ENCODE measurements at places on chromosomes 12 and 14. TPM values are rescaled to one million over a fixed set of nuclear protein-coding genes. Genes with fewer than 3 reads are reported as not detected.

GRCh38 chr12:56337753-56338251 is 882 bp upstream of the IL23A start:
- no peak for DNase-seq

- no peak for DNase-seq
Observed at GRCh38 chr12:32265951-32266350, 133.4 kb upstream of the FGD4 start.

- DNase-seq = peak; percentile 80
Observed at GRCh38 chr14:22386924-22387775, 201.9 kb downstream of the DAD1 start.

DNA sequence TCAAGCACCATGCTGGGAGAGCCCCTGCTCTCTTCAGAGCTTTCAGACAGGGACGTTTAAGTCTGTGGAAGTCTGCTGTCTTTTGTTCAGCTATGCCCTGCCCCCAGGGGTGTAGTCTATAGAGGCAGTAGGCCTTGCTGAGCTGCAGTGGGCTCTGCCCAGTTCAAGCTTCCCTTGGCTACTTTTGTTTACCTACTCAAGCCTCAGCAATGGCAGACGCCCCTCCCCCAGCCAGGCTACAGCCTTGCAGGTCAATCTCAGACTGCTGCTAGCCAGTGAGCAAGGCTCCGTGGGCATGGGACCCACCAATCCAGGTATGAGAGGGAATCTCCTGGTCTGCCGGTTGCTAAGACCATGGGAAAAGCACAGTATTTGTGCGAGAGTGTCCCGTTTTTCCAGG is 37.4 kb upstream of the C12orf71 start:
- no peak for DNase-seq

- DNase-seq = no peak
Observed at GRCh38 chr14:69231486-69231885, 28.5 kb upstream of the GALNT16 start.

- DNase-seq = no peak
Observed at GRCh38 chr14:104546591-104547309, 32.8 kb upstream of the C14orf180 start.

DNA sequence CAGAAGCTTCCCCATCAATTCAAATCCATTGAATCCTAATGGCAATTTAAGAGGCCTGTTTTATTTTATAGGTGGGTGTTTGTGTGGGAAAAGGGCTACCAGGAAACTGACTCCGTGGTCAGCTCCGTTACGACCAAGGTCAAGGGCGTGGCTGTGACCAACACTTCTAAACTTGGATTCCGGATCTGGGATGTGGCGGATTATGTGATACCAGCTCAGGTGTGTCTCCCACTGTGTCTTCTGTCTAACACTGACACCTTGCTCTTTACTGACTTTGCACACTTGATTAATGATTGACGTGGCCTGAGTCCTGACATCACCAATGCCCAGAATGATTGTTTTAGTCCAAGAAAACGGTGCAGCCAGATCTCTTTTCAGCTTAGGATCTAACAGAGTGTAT is 7.1 kb downstream of the P2RX4 start:
- no peak for DNase-seq

DNA sequence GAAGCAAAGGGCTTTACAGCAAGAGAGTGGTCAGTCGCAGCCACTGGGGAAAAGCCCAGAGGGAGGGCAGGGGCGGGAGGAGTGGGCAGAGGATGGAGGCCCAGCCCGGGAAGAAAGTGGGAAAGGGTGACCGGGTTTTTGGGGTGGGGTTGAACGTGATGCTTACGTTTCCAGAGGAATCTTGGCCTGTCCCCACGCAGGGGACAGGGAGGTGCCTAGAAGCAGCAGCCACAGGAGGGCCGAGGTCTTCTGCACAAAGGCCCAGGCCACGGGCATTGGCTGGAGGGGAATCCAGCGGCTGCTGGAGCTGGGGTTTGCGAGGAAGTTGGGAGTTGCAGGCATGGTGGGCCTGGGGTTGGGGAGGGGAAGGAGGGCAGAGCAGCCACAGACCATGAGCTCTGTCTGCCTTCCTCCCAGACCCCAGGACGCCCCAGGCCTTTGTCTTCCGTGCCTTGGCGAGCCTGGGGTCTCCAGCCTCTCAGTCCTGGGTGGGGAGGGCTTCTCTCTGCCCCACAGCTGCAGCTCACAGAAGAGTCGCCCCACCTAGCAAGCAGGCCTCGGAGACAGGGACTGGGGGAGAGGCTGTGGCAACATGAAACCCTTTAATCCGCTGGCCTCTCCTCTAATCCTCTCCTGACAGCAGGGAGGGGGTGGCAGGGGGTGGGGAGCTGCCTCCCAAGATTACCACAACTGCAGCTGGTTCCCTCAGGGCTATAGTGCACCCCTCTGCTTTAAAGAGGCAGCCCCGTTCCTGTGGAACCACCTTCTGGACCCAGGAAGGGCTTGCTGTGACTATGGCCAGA is at the start of gene CACNA2D4:
CACNA2D4 (minus strand) TSS at position 572 of the 803 bp plus-strand sequence; CDS start at position 393, 179 bp downstream.
- no peak for DNase-seq

DNA sequence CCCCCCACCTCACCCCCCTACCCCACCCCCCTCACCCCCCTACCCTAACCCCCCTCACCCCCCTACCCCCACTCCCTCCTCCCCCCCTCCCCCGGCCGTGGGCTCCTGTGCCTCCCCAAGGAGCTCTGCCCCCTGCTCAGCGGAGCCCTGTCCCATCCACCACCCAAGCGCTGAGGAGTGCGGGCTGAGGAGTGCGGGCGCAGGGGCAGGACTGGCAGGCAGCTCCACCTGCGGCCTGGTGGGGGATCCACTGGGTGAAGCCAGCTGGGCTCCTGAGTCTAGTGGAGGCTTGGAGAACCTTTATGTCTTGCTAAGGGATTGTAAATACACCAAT is 2.3 kb upstream of the JPH4 start:
- no peak for DNase-seq

DNA sequence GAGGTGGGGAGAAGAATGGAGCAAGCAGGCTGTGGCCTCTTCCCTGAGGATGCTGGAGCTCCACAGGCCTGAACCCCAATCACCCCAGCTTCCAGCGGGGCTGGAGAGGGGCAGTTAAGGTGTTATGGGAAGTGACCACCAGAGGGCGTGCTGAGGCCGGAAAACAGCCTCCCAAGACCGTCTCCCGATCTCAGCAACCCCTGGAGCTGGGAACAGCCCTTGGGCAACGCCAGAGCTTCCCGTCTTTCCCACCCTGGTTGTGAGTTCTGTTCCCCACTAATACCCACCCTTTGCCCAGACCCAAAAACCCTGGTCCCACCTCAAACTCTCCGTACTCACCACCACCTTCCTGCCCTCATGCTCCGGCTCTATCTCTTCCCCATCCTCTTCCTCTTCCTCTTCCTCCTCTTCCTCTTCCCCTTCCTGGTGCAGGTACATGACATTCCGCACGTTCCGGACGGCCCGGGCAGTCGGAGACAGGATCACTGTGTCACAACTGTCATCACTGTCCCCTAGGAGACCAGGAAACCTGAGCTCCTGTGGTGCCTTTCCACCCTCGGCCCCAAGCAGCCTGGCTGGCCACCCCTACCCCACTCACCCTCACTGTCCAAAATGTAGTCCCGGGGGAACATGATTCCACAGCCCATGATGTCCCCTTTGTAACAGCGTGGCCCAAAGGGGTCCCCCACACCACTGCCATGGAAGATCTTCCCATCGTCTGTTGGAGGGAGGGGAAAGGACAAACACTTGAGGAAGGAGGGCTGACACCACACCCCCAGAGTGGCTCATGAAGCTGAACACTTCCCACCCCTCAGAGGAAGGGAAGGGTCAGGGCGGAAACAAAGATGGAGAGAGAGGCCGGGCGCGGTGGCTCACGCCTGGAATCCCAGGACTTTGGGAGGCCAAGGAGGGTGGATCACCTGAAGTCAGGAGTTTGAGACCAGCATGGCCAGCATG is 12.9 kb downstream of the SPRYD3 start:
- peak; percentile 76 for DNase-seq

GRCh38 chr12:96769400-96769799 is 137.7 kb upstream of the NEDD1 start:
- no peak for DNase-seq

- DNase-seq = no peak
Observed at GRCh38 chr12:69840727-69841126, 15.7 kb downstream of the MYRFL start.

DNA sequence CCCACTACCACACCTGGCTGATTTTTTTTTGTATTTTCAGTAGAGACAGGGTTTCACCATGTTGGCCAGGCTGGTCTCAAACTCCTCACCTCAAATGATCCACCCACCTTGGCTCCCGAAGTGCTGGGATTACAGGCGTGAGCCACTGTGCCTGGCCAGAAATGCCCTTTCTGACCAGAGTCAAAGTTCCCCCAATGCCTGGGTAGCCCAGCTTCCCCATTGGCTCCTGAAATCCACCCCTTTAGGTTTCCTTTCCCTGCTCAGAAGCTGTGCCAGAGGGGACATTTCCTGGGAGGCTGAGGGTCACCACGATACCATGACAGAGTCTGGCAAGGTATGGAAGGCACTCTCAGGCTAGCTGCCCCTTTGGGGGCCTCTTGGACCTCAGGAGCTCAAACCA is 3.5 kb downstream of the GSTZ1 start:
- DNase-seq = no peak

GRCh38 chr12:48925304-48926011 is at the start of gene FKBP11:
Gene FKBP11, minus strand, starts transcription at chr12:48925492. Its CDS starts 64 bp downstream, at chr12:48925428.
- peak; percentile 39 for DNase-seq

GRCh38 chr14:76537906-76538647 is 162.1 kb downstream of the ESRRB start:
- no peak for DNase-seq

- no peak for DNase-seq
Observed at GRCh38 chr14:32709027-32709426, 229.7 kb upstream of the NPAS3 start.

DNA sequence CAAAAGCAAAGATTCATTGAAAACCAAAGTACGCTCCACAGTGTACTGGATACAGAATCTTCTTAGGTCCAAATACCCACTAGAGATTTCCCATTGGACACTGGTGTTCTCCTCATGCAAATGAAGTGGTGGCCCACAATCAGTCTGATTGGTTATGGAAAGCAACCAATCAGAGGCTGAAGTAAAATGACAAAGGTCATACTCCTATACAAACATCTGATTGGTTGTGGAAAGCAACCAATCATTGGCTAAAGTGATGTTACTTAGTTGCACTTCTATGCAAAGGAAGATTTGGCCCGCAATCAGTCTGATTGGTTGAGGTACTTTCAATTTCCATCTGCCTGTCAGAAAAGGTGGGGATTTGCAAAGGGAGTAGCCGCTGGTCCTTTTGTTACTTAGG is 1.3 kb upstream of the WASHC3 start:
- DNase-seq = no peak

DNA sequence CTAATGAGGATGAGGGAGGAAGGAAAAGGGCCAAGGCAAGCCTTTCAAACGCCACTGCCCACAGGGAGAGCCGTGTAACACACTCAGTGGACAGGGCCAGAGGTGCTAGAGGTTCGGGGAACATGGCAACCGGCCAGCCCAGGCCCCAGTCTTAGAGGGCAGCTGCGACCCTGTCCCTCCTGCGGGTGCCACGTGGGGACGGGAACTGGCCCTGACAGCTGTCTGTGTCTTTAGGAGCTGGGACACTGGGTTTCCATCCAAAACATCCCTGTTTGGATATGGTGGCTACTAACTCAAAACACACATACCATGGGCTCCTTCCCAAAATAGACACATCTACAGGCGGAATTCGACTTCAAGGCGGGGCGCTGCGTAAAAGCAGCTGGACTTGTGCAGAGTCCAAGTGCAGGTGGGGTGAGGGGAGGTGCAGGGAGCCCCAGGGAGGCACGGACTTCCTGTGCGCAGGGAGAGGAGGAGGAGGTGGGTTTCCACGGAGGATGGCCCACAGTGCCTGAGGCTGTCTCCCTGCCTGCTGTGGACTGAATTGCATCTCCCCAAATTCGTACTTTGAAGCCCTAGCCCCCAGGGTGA is 184.7 kb downstream of the PIWIL1 start:
- DNase-seq = no peak

DNA sequence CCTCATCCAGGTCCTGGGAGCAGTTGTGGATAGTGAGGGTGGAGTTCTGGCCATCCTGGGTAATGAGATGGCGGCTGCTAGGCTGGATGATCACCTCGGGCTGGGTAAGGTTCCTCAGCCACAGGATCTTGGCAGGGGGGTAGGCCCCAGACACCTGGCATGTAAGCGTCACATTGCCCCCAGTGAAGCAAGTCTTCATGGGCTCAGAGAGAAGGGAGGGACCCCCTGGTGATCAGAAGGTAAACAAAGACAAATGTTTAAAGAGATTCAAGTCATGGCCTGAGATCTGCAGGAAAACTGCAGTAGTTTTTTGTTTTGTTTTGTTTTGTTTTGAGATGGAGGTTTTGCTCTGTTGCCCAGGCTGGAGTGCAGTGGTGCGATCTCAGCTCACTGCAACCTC is 12.8 kb upstream of the WSB2 start:
- no peak for DNase-seq

The ACVR1B gene
- total RNA-seq = 30.5 TPM

The CIROP gene
- total RNA-seq = not detected

The KERA gene
- total RNA-seq = not detected

The PTPN21 gene
- 22.1 TPM for total RNA-seq

The SIRT4 gene
- 1.8 TPM for total RNA-seq

The KRT4 gene
- not detected for total RNA-seq

The GDF3 gene
- 77.7 TPM for total RNA-seq

The ACVRL1 gene
- total RNA-seq = 395 TPM

The OR11G2 gene
- not detected for total RNA-seq

All from endothelial cell (in vitro differentiated cells).